ENCODE measurements at places on chromosomes 5 and 9.

DNA sequence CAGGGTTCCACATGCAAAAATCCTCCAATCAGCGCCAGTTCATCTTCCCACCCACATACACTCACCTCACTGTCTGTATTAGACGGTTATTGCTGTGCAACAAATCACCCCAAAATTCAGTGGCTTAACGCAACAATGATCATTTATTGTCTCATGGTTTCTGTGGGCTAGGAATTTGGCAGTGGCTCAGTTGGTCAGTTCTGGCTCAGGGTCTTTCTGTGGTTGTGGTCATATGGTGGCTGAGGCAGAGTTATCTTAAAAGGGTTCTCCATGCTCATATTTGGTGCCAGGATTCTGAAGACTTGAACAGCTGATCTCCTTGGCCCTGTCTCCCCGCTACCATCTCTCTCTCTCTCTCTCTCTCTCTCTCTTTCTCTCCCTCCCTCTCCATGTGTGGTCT lies 12.9 kb downstream of the ZNF618 start:
- DNase-seq, result no peak

GRCh38 chr9:123322273-123323195 lies 33.5 kb upstream of the CRB2 start:
- no peak for DNase-seq

GRCh38 chr5:81747030-81747429 lies 3.9 kb downstream of the SSBP2 start:
- DNase-seq, result no peak

DNA sequence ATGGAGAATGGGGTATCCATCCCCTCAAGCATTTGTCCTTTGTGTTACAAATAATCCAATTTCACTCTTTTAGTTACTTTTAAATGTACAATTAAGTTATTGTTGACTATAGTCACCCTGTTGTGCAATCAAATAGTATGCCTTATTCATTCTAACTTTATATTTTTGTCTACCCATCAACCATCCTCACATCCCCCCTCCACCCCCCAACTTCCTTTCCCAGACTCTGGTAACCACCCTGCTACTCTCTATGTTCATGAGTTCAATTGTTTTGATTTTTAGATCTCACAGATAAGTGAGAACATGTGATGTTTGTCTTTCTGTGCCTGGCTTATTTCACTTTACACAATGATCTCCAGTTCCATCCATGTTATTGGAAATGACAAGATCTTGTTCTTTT lies 15.4 kb upstream of the RANBP17 start:
- DNase-seq, result no peak

GRCh38 chr5:52809884-52810283 lies 22.2 kb downstream of the ITGA1 start:
- DNase-seq, result peak; percentile 52

GRCh38 chr9:137462986-137463930 lies 4.1 kb upstream of the NSMF start:
- no peak for DNase-seq

GRCh38 chr5:17255471-17256021 lies 38.1 kb downstream of the BASP1 start:
- DNase-seq, result no peak

- no peak for DNase-seq
Observed at GRCh38 chr9:91811024-91811909, 138.8 kb downstream of the ROR2 start.

DNA sequence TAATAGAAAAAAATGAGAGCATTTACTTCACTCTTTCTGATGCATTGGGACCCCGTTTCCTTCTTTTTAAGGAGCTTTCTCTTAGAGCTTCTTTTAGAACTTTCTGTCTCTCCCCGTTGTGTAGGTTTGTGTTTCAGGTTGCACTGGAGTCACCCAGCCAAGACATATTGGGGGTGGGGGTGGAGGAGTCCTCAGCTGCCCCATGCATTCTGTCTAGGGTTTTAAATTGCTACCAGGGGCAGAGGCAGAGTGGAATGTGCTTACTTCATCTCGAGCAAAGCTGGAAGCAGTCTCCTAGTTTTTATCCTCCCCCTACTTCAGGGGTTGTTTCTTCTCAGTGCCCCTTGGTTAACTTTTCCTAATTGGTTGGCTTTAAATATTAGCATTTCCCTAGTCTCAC lies 9.4 kb downstream of the OR2K2 start:
- DNase-seq, result no peak

GRCh38 chr5:65612298-65612907 lies 11.7 kb downstream of the TRIM23 start:
- DNase-seq, result no peak

- peak; percentile 19 for DNase-seq
Observed at GRCh38 chr9:86424251-86424891, 70.2 kb upstream of the TUT7 start.

- no peak for DNase-seq
Observed at GRCh38 chr5:25892211-25892610, 1146.2 kb downstream of the CDH9 start.

GRCh38 chr9:27771803-27772545 lies 198.7 kb upstream of the C9orf72 start:
- DNase-seq, result no peak

DNA sequence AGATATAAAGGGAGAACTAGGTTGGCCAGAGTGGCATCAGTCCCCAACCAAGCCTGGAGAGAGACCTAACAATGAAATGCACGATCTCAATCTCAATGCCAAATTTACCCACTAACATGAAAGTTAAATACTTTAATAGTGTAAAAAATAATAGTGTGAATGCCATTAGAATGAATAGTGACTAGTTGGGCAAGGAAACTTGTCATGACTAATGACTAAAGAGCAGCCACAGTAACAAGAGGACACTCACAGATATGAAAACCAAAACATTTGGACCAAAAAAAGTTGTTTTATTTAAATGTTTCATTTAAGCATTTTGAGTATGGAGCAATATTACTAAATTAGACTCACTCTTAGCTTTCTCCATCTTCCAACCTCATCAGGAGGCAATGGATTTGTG lies 1853.8 kb downstream of the EFNA5 start:
- no peak for DNase-seq

GRCh38 chr9:33952066-33952465 lies 96.6 kb downstream of the UBAP2 start:
- no peak for DNase-seq

DNA sequence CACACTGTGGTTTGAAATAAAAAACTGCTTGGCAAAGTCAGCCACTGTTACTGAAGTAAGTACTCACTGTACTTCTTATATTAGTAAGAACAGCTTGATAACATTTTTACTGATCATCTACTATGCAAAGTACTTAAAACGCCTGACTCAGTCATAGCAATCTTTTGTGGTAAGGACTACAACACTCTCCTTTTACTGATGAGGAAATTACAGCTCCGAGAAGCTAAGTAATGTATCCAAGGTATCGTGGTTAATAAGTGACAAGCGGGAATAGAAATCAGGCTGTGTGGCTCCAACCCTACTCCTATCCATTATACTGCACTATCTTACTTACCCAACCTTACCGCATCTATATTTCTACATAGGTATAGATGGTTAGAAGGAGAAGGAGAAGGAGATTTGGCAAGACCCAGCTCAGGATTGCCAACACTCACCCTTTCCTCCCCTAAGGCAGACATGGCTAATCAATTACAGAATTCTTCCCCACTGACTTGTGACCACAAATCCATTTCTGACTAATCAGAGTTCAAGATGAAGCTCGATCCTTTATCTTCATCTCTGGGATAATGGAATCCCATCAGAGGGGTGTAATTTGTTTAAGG lies 281.4 kb downstream of the SPOCK1 start:
- DNase-seq, result peak; percentile 15

- DNase-seq, result peak; percentile 4
Observed at GRCh38 chr9:125929846-125930245, 182.7 kb downstream of the PBX3 start.

GRCh38 chr5:130323804-130324454 lies 419.7 kb downstream of the CHSY3 start:
- no peak for DNase-seq

DNA sequence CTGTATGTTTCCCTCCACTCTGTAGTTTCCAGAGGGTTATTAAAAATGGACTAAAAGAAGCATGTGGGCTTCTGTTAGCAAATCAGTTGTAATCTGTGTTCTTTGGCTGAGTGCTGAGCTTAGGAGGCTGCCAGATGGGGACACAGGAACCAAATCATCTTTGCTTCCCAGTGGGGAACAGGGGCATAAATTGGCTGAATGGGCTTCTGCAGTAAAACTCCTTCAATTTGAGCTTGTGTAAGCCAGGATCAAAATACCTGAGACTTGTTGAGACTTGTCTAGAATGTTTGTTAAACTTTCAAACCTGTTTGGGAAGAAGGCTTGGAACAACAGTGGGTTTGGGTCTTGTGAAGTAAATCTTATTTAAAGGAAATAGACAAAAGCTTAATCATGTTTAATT lies 32.2 kb upstream of the TNFAIP8 start:
- DNase-seq, result no peak

DNA sequence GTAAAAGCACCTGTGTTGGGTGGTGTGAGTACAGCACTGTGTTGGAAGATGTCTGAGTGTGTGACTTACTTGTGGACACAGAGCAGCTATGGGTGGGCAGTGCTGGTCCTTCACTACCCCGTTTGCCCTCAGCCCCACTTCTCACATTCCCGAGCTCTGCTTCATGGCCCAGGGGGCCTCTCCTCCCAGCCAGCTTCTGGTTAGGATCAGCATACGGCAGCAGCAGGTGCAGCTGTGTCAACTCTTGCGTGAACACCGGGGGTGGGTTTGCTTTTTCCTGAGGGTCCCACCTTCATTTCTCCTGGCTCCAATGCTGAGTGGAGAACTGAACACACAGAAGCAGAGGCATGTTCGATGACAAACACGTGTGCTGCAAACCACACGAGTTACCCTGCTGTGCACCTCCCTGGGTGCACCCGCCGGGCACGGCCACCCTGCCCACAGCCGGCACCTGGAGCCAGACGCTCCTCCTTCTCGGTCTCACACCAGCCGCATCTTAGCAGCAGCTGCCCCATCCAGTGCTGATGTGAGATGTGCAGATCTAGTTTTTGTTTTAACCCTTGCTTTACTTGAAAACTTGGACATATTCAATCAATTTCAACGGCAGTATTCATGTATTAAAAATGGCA lies 14.9 kb upstream of the SLC6A3 start:
- no peak for DNase-seq

DNA sequence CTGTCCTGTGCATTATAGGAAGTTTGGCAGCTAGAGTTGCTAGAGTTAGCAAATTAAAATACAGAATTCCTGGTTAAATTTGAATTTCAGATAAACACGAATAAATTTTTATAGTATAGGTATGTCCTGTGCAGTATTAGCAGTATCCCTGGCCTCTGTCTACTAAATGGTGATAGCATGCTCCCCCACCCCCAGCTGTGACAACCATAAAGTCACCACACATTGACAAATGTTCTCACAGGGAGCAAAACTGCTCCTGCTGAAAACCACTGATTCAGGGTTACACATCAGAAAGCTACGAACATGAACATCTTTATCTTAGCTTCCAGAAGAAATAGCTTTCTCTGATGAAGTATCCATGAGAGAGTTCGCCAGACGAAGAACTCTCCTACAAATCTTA lies 91.8 kb upstream of the CCDC112 start:
- DNase-seq, result no peak

DNA sequence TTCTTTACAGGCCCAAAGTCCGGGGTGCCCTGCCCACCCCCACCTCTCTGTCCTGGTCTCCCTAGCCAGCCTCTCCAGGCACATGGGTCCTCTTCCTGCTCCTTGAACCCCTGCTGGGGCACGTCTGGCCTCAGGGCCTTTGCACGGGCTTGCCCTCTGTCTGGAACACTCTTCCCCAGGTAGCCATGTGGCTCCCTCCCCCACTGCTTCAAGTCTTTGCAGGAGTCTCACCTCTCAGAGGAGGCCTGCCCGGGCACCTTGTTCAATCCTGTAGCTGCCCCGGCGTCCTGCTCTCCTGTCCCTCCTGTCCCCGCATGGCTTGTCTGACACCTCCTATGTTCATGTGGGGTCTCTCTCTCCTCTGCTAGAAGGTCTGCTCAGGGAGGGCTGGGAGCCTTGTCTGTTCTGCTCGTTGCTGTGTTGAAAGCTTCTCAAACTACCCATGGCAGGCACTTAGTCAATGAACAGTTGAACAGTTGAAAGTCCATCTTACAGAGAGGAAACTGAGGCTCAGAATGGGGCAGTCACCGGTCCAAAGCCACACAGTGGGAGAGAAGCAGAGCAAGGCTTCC lies 241.4 kb downstream of the PBX3 start:
- no peak for DNase-seq

- DNase-seq, result no peak
Observed at GRCh38 chr5:152332716-152333460, 72.2 kb downstream of the NMUR2 start.

DNA sequence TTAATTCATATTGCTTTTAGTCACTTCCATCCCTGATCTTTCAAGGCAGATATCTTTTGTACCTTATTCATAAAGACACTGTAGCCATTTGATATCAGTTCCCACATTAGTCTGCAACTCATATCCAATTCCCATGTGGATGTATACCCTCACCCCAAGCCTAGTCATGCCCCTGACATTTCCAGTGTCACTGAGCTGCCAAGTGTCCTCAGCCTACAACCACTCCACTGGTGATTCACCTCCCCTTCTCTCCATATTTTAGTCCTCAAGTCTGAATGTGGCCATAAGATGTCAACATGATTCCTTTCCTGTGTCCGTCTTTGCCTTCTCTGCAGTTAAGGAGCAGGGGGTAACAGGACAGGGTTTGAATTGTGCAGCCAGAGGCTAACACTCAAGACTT lies 346.9 kb downstream of the RAB3C start:
- DNase-seq, result no peak

GRCh38 chr9:127539259-127539981 lies 72.7 kb upstream of the STXBP1 start:
- peak; percentile 65 for DNase-seq

DNA sequence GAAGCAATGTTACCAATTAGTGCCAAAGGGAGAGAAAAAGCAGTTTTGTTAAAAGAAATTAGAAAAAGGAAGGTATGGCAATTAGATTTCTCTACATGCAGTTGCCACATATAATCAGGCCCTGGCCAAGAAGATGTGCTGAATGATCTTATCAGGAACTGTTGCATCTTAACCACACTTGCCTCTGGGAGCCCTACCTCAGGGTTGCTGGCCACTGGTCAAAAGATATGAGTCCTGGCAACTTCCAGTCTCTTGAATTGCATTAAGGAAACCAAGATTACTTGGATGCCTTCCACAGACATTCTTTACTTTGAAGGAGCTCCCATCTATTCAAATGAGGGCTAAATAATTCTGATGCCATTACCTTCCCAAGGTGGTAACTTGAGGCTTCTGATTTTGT lies 60.4 kb downstream of the TNC start:
- no peak for DNase-seq

DNA sequence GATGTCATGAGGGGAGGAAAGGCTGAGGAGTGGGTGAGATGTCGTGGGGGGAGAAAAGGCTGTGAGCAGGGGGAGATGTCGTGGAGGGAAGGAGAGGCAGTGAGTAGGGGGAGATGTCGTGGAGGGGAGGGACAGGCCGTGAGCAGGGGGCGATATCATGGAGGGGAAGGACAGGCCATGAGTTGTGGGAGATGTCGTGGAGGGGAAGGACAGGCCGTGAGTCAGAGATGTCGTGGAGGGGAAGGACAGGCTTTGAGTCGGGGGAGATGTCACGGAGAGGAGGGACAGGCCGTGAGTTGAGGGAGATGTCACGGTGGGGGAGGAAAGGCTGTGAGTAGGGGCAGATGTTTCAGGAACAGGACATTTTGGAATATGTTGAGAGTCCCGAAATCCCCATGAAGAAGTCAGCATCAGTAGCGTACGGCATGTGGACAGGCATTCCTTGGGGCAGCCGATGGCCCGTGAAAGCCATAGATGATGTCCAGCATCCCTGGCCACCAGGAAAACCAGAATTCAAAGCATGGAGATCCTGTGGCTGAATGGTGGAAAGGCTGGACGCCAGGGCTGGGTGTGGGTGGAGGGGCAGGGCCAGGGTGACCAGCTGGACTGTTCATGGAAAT lies 8.3 kb upstream of the SLC6A19 start:
- no peak for DNase-seq

GRCh38 chr5:159403906-159404681 lies 73.8 kb upstream of the IL12B start:
- peak; percentile 23 for DNase-seq
